Stimulated activated CD4-positive, alpha-beta T cell treated with anti-CD3 and anti-CD28 coated beads, Interleukin-4, amount 100 ng/mL, for 24 hours (primary cell): ENCODE measurements at places on chromosomes 11 and 22.
A peak's percentile ranks its signal among the peaks of the same experiment; 100 is the strongest.

DNA sequence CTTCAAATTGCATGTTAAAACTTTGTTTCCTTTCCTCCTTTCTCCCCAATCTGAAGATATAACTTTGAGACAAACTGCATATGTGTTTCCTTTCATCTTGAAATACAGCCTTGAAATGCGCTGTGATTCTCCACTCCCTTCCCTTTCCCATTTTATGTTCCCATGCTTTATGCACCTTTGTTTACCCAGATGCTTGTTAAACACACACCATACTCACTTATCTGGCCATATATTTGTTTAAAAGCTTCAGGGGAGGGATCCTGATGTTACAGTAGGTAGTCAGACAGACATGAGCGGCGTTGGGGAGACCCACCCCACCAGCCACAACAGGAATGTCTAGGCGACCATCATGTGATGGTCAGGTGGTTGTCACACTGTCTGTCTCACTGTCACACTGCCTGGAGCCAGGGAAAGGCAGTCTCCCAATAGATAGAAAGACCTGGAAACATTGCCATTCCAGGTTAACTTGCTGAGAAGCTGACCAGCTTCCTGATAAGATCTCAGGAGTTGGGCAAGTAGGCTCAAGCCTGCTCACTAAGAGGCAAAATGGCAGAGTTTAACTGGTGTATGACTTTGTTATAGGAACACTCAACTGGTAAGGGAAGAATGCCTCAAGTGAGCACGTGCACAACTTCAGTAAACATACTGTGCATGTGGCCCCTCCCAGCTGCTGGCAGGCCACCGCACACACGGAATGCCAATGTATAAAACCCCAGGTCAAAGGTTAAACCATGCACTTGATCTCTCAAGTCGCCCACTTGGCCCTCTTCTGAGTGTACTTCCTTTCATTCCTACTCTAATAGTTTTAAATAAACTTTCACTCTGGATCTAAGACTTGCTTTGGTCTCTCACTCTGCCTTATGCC, 23.5 kb upstream of the MSANTD2 start:
- DNase-seq, result no peak

GRCh38 chr22:21942407-21943343, 10.0 kb downstream of the PPM1F start:
- DNase-seq, result peak; percentile 22

GRCh38 chr11:108672786-108673185, 7.9 kb downstream of the DDX10 start:
- no peak for DNase-seq

- DNase-seq, result no peak
Measured at GRCh38 chr22:25482091-25482760, 82.2 kb upstream of the GRK3 start.

- peak; percentile 27 for DNase-seq
Measured at GRCh38 chr11:128284634-128285033, 302.7 kb downstream of the ETS1 start.

DNA sequence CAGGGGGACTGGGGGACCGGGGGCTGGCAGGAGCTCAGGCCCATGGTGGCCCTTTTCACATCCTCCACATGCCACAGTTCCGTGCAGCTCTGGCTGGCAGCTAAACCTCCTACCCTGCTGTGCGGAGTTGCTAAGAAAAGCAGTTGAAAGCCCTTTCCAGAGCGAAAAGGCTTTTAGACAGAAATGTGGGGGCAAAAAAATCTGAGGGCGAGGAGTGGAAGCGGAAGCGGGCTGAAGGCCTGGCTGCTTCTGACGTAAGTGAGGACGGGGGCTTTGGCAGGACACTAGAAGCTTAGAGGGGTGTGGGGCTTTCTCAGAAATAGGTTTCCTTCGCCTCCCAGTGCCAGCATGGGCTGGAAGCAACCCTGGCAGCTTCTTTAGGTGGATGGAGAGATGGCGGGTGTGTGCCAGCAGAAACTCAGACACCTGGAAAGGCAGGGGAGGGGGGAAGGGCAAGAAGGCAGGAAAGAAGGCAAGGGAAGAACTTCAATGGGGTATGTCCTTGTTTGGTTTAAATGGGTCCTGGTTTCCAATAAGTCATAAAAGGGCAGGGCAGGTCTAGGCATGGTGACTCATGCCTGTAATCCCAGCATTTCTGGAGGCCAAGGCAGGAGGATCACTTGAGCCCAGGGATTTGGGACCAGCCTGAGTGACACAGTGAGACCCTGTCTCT, 11.2 kb upstream of the DGKZ start:
- no peak for DNase-seq

GRCh38 chr22:40659166-40659565, 20.1 kb upstream of the MCHR1 start:
- no peak for DNase-seq

DNA sequence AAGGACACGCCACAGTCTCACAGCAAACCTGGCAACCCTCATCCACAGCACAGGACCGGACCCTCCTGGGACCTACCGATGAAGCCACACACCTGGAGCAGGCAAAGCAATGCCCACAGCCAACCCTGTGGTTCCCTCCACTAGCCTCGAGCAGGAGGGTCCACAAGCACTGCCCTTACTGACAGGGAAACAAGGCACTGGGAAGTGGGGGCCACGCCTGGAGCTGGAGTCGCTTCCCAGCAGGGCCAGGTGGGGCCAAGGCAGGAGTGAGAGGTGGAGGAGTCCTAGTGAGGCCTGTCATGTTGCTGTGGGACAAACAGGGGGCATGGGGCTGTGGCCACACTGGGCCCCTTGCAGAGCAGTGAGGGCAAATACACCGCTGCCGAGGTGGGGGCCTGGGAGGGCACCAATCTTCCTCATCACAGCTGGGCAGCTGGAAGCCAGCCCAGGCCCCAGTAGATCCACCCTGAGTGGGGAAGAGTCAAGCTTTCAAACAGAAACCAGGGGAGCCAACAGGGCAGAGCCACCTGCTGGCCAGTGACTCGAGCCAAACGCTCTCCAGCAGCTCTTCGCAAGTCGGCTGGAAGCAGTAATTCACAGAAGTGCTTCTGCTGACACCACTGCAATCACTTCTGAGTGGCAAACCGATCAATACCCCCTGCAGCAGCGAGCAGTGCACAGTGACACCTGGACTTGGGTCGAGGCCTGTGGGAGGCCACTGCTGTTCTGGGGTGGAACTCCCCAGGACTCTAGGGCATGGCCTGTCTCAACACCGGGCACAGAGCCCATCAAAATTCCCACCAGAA, 13.7 kb downstream of the SULT4A1 start:
- no peak for DNase-seq

- no peak for DNase-seq
Measured at GRCh38 chr22:20587206-20587958, 80.0 kb downstream of the MED15 start.

DNA sequence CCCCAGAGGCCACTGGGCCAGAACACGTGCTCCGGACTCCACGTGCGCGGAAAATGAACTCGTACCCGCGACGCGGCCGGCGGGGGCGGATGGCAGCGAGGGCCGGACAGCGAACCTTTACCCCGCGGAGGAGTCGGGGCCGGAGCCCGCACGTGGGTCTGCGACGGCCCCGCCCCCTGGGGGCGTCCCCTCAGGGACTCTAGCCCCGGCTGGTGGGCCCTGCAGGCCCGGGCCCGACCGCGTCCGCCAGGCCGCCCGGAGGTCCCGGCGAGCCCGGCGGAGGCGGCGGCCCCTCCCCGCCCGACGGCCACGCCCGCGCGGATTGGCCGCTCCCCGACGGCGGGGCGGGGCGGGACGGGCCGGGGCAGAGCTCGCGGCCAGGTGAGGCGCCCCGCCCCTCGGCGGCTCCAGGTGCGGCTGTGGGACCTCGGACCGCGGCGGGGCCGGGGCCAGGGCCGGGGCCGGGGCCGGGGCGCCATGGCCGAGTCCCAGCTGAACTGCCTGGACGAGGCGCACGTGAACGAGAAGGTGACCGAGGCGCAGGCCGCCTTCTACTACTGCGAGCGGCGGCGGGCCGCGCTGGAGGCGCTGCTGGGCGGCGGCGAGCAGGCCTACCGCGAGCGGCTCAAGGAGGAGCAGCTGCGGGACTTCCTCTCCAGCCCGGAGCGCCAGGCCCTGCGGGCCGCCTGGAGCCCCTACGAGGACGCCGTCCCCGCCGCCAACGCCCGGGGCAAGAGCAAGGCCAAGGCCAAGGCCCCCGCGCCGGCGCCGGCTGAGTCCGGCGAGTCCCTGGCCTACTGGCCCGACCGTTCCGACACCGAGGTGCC, at the start of gene FAM83F:
FAM83F (plus strand) TSS at position 389 of the 827 bp plus-strand sequence; CDS start at position 478, 89 bp downstream.
- peak; percentile 29 for DNase-seq

- DNase-seq, result no peak
Measured at GRCh38 chr11:76453248-76453647, 8.4 kb downstream of the EMSY start.

GRCh38 chr11:121249039-121249663, 43.4 kb upstream of the SC5D start:
- DNase-seq, result peak; percentile 29

DNA sequence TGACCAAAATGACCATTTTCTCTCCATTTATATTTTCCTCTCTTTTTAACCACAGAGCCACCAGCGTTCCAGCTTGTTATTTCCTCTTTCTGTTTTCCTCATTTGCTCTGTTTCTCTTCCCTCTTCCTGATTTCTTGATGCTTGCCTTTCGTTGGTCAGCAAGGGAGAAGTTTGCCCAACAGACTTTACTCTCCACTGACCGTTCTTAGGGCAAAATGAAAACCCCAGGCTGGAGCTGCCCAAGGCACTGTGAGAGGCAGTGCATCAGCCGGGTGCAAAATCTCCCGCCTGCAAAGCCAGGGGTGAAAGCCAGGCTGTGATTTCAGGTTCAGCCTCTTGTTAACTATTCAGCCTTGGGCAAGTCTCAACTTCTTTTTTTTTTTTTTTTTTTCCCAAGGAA, 26.1 kb upstream of the APLP2 start:
- no peak for DNase-seq

- DNase-seq, result no peak
Measured at GRCh38 chr11:11381471-11382105, 28.5 kb upstream of the CSNK2A3 start.

DNA sequence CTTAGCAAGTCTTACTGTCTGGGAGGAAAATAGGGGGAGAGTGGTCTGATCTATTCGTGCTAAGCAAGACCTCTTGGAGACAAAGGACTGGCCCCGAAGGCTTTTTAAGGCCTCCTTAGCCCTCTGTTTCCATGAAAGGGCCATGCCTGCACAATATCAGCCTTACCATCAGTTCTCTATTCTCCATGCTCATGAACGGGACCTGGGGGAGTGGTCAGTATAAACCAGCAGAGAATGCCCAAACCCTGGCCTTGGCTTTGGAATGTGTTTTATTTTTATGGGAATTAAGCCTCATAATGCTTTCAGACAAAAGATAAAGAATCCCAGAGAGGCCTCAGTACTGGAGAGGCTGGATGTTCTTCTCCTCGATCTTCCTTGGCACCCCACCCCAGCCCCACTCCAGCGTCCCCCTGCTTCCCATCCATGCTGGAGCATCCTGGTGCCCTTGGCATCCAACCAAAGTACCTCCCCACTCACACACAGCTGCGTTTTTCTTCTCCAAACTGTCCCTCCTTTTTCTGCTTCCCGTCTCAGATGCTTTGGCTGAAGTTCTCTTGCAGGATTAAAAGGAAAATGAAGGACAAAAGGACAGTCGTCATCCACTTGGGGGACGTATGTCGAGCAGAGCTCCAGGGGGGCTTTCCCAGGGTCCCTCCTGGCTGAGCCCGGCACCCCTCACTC, 18.6 kb downstream of the FXYD6 start:
- no peak for DNase-seq

GRCh38 chr11:70481625-70482528, 83.5 kb downstream of the CTTN start:
- DNase-seq, result no peak

GRCh38 chr11:69634590-69634989, 6.4 kb upstream of the CCND1 start:
- DNase-seq, result no peak

GRCh38 chr11:86676533-86677154, 4.2 kb upstream of the ME3 start:
- DNase-seq, result no peak

DNA sequence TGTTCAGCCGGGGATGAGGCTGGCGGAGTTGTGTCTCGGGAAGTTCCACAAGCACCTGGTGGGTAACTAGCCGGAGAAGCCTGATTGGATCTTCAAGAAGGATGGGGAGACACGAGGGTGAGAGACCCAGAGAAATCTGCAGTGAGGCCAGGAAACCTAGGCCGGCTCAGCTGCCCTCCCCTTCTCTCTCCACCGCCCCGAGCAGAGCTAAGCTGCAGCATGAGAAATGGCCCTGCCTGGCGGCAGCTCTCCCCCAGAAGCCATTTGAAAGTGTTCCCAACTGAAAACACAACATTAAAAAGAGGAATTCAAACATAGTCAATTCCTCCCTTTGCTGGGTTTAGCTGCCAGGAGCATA, 77.8 kb upstream of the SHISAL1 start:
- no peak for DNase-seq

- no peak for DNase-seq
Measured at GRCh38 chr11:103942646-103943045, 93.8 kb upstream of the DDI1 start.

DNA sequence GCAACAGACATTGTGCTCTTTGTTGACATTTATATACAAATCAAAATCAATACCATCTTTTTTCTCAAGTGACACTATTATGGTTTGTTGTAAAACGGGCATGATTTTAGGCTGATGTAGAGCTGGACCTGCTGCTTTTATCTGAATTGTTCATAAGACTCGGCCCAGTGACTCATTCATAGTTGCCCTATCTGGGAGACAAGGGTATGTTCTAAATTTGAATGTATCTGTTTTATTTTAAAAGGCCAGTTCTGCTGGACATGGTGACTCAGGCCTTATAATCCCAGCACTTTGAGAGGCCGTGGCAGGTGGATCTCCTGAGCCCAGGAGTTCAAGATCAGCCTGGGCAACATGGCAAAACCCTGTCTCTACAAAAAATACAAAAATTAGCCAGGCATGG, 39.3 kb downstream of the CEP295 start:
- no peak for DNase-seq

- no peak for DNase-seq
Measured at GRCh38 chr11:70720281-70720680, 322.0 kb downstream of the CTTN start.

GRCh38 chr11:113474362-113475159, 637 bp downstream of the DRD2 start:
- DNase-seq, result peak; percentile 34

DNA sequence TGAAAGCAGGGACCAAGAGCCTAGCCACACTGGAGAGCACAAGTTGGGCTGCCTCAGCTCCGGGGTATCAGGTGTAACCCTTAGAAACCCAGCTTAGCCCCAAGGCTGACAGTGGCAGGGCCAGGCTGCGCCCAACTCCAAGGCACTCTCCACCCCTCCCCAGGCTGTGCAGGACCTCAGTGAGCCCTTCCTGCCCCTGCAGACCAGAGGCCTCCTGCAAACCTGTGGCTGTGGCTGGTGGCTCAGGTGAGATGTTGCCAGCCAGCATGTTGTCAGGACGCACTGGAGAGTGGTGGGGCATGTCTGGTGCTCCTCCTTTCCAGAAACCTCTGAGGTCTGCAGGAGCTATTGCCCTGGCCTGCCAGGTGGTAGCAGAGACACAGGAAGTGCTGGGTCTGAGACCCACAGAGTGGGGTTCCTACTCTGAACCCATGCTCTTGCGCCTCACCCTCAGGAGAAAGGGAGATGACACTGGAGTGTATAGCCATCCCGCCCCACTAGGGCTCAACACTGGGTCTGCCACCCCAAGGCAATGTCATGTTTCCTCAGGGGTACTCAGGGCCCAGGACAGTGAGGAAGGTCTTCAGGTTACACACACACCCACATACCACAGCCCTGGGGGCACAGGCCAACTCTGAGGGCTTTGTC, 2.4 kb upstream of the SCARF2 start:
- DNase-seq, result no peak
